Activated CD4-positive, CD25-positive, alpha-beta regulatory T cell treated with anti-CD3 and anti-CD28 coated beads, Interleukin-2, amount 50 U/mL, for 72 hours (primary cell): ENCODE measurements at places on chromosomes 11 and 22.

DNA sequence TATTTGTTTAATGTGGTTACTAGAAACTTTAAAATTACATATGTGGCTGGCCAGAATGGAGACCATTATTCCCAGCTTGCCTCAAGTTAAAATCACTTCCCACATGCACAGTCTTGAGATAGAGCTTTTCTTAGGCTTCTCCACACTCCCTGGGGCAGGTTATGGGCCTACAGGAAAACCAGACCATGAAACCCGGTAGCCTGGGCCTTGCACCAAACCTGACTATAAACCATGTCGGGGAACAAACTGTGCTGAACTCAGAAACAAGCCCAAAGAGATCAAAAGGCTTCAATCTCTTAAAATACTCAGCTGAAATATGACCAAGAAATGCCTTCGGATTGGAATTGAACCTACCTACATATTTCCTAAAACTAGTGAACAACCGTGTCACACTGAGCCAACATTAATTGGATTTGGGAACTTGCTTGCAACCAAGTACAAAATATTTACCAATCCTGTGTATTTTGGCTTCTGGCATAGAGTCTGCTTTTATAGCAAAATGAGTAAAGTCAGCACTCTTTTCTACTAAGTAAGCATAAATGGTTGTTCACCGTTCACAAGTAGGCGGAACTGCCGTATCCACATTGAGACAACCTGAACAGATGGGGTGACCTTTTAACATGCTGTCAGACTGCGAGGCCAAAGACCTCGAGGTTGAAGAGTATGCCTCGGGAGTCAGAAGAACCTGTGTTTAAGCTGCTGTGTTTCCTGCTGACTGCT lies 199.5 kb downstream of the FAM76B start:
- DNase-seq: no peak

DNA sequence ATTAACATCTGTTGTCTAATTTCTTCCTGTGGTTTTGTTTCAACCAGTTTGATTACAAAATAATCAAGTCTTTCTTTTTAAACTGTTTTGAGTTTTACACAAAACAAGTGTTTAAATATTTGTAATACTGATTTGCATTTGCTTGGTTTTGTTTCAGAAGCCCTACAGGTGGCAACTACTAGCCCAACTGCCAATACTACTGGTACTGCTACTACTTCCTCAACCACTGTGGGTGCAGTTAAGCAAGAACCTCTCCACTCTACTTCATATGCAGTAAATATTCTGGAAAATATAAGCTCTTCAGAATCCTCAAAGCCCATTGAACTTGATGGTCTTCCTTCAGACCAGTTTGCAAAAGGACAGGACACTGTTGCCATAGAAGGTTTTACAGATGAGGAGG lies 61.1 kb downstream of the QSER1 start:
- DNase-seq: no peak

- no peak for DNase-seq
Observed at GRCh38 chr22:49042066-49042465, 785.6 kb downstream of the BRD1 start.

DNA sequence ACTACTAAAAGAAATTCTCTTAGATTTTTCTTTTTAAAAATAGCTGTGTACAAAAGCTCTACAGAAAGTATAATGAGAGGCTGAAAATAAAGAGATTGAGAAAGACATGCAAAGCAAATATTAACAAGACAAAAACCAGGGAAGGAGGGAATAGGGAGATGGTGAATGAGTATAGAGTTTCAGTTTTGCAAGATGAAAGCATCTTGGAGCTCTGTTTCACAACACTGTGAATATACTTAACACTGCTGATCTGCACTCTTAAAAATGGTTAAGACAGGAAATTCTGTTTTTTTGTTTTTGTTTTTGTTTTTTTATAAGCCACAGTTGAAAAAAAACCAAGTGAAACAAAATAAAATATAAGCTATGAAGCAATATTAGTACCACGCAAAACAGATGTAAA lies 5.5 kb downstream of the TMEM218 start:
- DNase-seq: no peak

- DNase-seq: no peak
Observed at GRCh38 chr22:45462034-45462655, 40.5 kb upstream of the FBLN1 start.

GRCh38 chr11:17645190-17645970 lies 74.0 kb upstream of the MYOD1 start:
- no peak for DNase-seq
